ENCODE measurements at places on chromosomes 4 and X.

DNA sequence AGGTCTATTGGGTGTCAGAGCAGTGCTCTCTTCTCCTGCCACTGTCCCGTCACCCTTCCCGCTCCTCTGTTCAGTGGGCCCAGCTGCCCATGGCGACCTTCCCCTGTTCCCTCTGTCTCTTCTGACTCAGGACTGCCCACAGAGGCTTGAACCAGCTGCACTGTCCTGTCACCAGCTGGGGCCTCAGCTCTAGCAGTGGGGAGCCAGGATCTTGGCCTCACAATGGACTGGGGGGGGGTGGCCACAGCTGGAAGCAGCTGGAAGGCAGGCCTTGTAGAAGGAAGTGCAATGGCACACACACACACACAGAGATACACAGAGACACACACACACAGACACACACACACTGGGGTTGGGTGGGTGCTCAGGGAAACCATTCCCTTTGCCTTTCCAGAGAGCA is 114.0 kb upstream of the PJA1 start:
- no peak for DNase-seq

DNA sequence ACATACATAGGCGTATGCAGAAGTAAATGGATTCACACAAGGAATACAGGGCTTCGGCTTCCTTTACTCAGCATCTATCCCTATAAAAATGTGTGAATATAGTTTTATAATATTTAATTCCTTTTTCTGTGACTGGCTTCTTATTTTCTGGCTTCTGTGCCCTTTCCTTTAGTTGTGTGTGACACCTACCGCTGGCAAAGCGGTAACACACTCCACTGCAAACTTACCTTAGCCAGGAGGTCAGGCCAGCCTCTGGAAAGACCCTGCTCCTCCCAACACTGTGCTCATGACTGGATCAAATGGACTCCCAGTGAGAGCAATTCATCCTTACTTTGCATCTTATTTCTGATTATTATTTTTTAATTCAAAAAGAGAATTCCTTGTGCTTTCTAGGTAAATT is 244.2 kb downstream of the ANK2 start:
- no peak for DNase-seq

DNA sequence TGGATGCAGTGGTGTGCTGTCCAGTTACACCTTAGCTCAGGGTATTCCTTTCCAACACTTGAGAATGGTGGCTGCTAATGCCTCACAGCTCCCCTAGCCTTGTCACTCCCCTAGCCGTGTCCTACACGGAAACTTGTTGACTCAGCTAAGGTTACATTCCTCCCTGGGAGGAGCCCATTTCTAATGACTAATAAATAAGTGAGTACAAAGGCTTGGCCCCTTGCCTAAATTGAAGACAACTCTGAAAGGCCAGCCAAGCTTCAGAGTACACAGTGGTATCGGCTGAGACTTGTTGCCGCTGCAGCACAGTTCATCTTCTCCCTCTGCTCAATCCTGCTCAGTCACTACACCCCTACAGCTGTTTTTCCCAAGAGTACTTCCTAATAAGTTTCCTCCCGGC is 21.2 kb upstream of the SLC25A31 start:
- no peak for DNase-seq

- no peak for DNase-seq
Measured at GRCh38 chr4:40763228-40763716, 13.5 kb downstream of the NSUN7 start.

DNA sequence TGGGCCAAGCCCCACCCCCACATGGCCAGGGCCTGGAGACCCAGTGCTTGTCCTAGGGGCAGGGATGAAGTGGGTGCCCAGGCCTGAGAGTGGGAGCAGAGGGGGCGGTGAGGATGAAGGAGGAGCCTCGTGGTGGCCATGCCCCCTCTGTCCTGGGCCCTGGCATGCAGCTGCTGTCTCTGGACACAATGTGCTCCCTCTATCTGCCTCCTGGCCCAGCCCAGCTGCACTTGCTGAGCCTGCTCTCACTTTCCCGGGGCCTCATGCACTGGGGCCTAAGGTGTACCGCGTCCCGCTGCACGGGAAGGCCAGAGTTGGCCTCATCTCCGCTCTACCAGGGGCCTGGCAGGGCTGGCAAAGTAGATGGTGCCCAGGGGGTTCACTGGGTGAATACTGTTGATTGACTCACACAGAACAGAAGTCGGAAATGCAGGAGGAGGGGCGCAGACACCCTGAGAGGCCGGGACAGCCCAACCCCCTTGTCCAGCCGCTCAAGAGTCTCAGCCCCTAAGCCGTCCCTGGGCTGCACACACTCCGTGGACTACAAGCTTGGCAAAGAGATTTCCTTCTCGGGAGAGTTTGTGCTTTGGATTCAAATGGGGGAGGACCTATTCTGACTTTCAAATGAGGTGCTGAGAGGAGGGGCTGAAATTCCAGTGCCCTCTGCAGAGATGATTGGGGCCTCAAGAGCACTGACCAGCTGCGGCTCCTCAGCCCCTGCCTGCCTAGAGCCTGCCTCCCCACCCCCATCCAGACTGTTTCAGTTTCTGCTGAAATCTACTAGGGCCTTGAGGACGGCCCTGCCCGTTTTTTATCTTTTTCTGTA is 112.4 kb downstream of the PSAPL1 start:
- no peak for DNase-seq

DNA sequence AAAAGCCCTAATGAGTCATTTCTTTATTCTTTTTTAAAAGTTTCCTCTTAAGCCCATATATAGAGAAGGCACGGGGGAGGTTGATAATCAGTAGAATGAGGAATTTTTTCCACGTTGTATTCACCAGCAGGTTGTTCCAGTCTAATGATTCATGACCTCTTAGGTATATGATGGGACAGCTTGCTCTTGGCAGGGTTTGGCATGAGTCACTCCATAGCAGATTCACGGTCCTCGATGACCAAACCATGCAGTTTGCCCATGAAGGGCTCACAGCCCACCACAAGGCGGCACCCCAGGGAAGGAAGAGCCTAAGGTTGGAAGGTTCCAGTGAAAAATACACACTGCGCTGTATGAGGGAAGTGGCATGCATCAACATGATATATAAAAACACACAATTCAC is 623.8 kb upstream of the DIPK2B start:
- DNase-seq: peak; percentile 31

DNA sequence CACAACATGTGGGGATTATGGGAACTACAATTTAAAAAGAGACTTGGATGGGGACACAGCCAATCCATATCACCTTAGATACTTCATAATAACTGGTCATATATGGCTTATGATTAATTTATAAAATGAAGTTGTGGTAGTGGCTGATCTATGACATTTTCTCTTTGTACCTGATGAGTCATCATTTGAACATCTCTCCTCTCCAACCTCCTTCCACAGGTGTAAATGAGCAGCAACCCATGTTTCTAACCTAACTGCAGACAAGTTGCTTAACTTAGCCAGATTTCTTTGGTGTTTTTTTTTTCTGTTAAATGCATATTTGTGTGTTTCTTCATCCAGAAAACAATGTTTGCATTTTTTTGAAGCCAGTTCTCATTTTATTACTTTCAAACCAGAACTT is 42.6 kb downstream of the SPANXA2 start:
- no peak for DNase-seq

DNA sequence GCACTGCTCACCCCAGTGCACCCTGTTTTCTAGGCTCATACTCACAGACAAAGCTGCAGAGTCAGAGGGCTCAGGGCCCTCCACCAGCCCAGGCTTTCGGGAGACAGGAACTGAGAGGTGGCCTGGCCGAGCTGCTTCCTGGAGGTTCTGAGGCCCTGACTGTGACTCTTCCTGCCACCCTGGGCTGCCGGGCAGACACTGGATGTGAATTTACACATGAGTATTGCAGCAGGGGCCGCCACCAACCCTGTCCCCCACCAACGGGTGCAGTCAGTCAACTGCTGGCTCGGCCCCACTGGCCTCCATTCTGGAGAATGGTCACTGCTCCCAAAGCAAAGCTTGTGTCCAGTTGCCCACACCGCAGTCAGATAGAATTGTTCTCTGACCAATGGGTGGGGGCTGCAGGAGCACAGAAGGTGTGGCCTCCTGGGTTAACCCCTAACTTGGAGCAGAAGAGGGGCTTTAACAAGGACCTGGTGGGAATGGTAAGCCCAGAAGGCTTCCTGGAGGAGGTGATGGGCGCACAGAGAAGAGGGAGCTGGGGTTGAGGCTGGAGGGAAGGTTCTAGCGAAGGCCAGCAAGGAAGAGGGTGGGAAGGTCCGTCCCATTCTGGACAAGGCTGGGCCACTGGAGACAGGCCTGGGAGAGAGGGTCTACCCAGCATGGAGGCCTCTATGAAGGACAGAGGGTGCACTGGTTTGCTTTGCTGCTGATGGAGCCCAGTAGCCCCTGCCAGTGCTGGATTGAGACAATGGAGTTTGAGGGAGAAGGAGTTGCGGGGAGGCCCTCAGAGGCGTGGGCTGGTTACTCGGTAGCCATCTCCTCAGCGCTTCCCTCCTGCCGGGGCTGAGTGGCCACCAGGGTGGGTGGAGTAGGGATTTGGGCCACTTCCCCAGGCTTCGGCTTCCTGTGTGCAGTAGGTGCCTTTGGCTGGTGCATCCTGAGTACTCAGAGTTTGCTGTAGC is 135.3 kb downstream of the CPZ start:
- no peak for DNase-seq

GRCh38 chr4:86184216-86184900 is 175.5 kb downstream of the MAPK10 start:
- no peak for DNase-seq

DNA sequence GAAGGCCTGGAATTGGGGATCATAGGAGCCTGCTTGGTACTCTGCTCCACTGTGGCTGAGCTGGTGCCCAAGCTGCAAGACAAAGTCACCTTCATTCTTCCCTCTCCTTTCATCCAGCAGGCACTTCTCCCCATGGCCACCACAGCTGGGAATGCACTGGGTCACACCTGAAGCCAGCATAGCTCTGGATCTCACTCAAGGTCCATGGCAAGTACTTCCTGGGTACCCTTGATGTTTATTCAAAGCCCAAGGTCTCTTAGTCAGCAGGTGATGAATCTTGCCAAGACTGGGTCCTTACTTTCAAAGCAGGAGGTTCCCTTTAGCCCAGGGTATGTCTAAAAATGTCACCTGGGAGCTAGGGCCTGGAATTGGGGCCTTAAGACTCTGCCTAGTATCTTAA is 4.9 kb upstream of the SLC4A4 start:
- DNase-seq: no peak

DNA sequence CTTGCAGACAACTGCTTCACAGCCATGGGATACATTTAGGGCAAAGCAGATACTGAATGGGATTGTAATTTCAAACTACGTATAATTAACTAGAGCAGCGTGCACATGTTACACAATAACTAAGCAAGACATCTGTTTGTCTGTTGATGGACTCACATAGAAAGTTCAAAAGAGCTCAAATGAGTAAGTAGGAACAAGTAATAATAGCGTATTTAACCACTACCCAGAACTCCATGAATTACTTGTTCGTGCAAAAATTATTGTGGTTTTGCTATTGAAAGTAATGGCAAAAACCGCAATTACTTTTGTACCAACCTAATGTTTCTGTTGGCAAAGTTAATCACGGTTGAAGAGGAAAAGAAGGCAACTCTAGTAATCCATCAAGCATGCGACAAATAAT is 825.4 kb downstream of the PCDH18 start:
- DNase-seq: no peak

- DNase-seq: no peak
Measured at GRCh38 chr4:3007724-3008123, 44.4 kb downstream of the GRK4 start.

GRCh38 chrX:56932653-56933339 is 62.5 kb downstream of the SPIN3 start:
- no peak for DNase-seq

- DNase-seq: no peak
Measured at GRCh38 chr4:37671072-37671471, 15.1 kb downstream of the RELL1 start.

GRCh38 chrX:16771483-16772398 is 14.5 kb upstream of the TXLNG start:
- no peak for DNase-seq

DNA sequence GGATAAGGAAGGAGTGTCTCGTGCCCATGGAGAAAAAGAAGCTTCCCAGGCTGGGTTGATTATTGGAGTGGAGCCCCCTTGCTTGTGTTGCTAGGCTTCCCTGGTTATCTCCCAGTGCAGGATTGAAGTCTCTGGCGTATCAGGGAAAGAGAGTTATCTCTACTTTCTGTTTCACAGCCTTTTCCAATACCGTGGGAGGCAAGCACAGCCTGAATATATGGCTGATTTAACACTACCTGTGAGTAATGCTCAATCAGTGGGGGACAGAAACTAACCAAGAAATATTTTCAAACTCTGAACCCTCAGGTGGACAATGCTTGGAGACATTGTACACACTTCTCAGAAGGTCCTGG is 65.2 kb downstream of the SERPINA7 start:
- DNase-seq: no peak

DNA sequence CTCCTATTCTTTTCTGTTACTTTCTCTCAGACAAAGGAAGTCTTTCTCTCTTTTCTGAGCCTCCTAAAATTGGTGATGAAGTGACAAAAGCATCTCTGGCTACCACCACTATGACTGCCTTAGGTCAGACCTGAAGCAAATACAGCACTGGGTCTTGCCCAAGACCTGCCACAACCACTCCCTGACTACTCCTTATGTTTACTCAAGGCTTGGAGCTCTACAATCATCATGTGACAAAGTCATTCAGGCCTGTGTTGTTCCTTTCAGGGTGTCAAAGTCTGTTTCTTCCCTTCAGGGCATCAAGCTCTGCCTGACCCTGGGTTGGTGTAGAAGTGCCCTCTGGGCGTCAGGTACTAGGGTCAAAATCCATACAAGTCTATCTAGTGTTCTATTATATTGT is 419.2 kb upstream of the CT83 start:
- DNase-seq: no peak

GRCh38 chr4:80419946-80420345 is 84.4 kb downstream of the CFAP299 start:
- no peak for DNase-seq

GRCh38 chr4:24809815-24810405 is 14.5 kb downstream of the SOD3 start:
- DNase-seq: no peak

- DNase-seq: no peak
Measured at GRCh38 chr4:79959652-79960051, 113.4 kb downstream of the ANTXR2 start.

DNA sequence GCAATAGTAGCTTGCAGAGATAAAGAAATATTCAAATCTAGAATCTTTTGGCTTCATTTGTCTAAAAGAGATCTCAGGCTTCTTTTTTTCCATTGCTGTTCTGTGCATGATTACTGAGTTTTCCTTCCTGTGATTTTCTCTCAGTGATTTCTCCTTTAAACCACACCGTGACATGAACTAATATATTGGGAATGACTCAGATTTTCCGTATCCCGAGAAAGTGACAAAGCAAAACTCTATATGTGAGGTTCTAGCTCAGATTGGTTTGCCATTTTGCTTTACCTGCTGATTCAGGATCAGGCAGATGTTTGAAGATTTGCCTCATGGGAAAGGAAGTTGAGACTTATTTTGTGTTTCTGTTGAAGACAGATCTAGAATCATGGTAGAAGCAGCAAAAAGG is 59.4 kb downstream of the MTHFD2L start:
- no peak for DNase-seq

GRCh38 chr4:2722033-2722432 is 34.1 kb downstream of the TNIP2 start:
- DNase-seq: no peak

GRCh38 chr4:138802499-138802898 is 213.1 kb upstream of the NOCT start:
- no peak for DNase-seq

- DNase-seq: no peak
Measured at GRCh38 chr4:8725845-8726244, 133.3 kb downstream of the CPZ start.

GRCh38 chrX:110188701-110189558 is 129.0 kb downstream of the AMMECR1 start:
- no peak for DNase-seq

GRCh38 chrX:129653181-129653970 is 1.4 kb downstream of the APLN start:
- DNase-seq: no peak

All from stimulated activated CD4-positive, alpha-beta T cell treated with anti-CD3 and anti-CD28 coated beads, TNF-alpha, amount 100 ng/mL, for 24 hours (primary cell).